ENCODE measurements at places on chromosomes 5 and 9.

DNA sequence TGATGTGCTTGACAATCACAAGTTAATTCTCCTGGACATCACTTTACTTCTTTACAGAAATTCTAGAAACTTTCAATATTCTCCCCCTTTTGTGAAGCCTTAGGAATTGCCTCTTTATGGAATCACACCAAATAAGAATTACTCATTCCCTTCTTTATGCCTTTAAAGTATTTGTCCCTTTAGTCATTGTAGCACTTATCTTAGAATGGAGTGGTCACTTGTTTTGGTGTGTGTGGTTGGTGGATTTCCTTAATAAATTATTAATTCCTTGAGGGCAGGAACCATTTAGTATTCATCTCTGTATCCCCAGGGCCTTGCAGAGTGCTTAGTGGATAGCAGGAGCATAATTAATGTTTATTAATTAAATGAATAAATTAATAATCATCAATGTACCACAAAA is 307.0 kb downstream of the ARRDC3 start:
- no peak for DNase-seq

DNA sequence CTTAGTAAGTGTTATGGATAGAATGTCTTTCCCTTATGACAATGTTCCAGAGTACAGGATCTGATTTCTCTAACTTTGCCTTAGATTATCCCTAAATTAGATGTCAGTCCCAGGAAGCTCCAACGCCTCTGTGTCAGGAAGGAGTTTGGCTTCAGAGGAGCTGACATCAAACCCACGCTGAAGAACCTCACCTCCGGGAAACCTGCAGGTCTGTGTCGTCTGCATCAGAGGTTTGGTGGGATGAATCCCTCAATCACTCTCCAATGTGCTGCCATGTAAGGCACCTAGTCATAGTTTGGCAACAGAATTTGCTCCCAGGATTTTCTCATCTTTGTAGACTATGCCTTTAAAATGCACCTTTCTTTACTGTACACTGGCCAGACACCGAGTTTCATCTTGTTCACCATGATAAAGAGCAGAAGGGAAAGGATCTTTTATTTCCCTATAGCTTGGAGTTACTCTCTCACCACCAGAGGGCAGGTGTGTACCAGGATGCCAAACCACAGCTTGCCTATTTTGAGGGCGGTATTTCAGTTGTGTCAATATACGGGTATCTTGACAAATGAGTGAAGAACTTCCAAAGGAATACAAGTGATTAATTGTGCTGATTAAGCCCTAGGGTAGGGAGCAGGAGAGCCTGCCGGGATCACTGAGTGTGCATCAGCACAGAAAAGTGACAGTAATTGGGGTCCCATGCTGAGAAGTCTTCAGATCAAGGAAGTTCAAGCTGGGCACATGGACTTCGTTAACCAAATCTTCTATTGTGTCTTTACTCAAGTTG is 23.4 kb downstream of the MINAR2 start:
- DNase-seq, result no peak

DNA sequence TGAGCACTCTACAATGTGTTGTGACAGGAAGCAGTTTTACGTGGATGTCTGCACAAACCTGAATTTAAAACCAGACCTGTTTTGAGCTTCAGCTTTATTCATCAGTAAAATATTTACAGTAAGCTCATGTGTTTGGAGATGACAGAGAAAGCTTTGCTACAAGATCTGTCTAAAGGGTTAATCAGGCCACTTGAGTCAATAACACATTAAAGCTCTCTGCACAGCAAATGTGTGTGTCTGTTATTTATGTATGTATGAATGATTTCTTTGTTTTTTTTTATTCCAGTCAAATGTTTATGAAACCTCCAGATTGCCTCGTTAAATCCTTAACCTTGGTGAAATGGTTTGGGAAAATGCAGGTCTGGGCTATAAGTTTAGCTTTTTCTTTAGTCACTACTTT is 77.3 kb upstream of the SREK1 start:
- no peak for DNase-seq

DNA sequence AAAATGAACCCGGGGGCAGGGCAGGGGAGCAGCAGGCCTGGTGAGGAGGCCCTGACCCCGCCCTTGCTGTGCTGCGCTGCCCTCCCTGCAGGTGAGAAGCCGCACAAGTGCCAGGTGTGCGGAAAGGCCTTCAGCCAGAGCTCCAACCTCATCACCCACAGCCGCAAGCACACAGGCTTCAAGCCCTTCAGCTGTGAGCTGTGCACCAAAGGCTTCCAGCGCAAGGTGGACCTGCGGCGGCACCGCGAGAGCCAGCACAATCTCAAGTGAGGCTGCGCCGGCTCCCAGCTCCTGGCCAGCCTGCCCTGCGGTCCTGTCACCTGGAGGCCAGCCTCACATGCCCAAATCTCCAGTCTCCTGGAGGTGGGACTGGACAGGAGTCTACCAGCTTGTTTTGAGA is 12.3 kb downstream of the GFI1B start:
- DNase-seq, result no peak

- DNase-seq, result no peak
Measured at GRCh38 chr9:6907772-6908381, 150.1 kb downstream of the KDM4C start.

- DNase-seq, result no peak
Measured at GRCh38 chr5:139178935-139179334, 19.2 kb downstream of the SIL1 start.

DNA sequence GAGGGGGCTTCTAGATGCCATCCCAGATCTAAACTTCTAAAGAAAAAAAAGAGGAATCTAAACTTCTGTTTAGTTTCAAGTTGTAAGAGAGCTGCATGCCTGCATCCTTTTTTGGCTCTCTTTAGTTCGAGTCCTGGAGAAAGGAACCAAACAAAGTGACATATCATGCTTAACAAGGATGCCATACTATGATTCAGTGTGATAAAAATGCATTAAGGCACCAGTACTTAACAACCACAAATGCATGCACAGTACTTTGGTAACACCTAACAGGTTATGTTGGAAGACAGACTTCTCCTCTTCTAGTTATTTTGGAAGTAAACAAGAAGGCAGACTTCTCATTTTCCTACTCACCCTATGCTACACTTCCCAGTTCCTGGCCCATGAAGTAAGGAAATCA is 27.3 kb downstream of the NME5 start:
- no peak for DNase-seq

DNA sequence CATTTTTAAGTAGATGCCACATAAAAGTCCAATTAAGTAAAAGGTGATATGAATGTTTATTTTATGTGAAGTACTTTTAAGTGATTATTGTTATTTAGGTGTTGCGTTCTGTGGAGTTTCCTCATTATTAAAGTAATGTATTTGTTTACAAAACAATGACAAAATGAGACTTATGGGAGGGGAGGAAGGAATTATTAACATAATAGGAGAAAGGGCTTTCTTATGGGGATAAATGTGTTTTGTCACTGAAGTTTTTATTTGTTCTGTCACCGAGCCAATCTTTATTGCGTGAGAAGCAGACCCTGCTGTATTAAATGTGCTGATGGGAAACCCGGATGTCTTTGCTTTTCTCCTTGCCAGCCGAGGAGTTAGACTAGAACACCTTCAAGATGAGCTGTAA is 44.5 kb downstream of the TRIO start:
- DNase-seq, result no peak

- DNase-seq, result no peak
Measured at GRCh38 chr5:98735806-98736507, 37.5 kb upstream of the RGMB start.

- DNase-seq, result peak; percentile 89
Measured at GRCh38 chr9:128124873-128125579, 2.5 kb downstream of the PTGES2 start.

DNA sequence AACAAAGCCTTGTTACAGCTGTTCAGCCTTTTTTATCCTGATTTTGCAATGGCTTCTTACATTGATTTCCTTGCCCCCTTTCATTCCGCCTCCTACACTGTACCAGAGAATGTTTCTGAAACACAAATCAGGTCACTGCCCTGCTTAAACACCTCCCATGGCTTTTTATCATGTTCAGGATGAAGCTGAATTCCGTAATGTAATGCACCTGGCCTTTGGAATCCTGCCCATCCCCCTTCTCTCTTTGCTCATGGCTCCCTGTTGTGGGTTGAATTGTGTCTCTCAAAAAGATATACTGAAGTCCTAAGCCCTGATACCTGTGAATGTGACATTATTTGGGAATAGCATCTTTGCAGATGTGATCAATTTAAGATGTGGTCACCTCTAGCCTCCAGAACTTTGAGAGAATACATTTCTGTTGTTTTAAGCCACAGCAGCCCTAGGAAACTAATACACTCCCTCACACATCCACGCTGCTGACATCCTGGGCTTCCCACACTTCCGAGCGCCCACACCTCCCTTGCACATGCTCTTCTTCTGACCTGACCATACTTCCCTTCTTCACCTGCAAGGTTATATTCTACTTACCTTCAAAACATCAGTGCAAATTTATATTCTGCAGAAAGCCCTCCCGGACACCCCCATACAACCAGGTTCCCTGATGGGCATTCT is 101.2 kb downstream of the DNAH5 start:
- DNase-seq, result no peak

- peak; percentile 62 for DNase-seq
Measured at GRCh38 chr5:9455826-9456434, 89.9 kb downstream of the SEMA5A start.

- DNase-seq, result no peak
Measured at GRCh38 chr5:102262688-102263087, 33.4 kb downstream of the SLCO4C1 start.

- no peak for DNase-seq
Measured at GRCh38 chr9:3018071-3018470, 174.2 kb upstream of the PUM3 start.

GRCh38 chr5:84213861-84214260 is 170.8 kb downstream of the EDIL3 start:
- DNase-seq, result no peak

GRCh38 chr5:139644001-139644456 is 4.1 kb upstream of the CXXC5 start:
- DNase-seq, result peak; percentile 27

GRCh38 chr5:173242675-173243121 is 7.7 kb upstream of the NKX2-5 start:
- DNase-seq, result no peak

DNA sequence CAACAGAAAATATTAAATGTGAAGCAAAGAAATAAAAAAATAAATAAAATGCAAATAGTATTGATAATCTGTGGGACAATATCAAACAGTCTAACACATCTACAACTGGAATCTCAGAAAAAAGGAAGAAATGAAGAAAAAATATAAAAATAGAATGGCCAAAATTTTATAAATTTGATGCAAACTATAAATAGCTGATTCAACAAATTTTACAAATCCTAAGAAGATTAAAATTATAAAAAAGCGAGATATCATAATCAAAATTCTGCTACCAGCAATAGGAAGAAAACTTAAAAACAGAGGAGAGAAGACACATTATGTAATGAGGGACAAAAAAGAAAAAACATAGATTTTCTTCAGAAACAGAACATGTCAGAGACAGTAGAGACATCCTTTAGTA is 129.2 kb upstream of the IRX1 start:
- DNase-seq, result no peak

- no peak for DNase-seq
Measured at GRCh38 chr5:172266676-172267092, 16.9 kb downstream of the UBTD2 start.

DNA sequence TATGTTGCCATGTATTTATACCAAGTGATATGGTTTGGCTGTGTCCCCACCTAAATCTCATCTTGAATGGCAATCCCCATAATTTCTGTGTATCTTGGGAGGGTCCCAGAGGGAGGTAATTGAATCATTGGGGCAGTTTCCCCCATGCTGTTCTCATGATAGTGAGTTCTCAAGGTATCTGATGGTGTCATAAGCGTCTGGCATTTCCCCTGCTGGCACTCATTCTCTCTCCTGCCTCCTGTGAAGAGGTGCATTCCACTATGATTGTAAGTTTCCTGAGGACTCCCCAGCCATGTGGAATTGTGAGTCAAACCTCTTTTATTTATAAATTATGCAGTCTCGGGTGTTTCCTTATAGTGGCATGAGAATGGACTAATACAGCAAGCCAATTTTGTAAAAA is 140.8 kb upstream of the ADAMTSL1 start:
- peak; percentile 59 for DNase-seq

DNA sequence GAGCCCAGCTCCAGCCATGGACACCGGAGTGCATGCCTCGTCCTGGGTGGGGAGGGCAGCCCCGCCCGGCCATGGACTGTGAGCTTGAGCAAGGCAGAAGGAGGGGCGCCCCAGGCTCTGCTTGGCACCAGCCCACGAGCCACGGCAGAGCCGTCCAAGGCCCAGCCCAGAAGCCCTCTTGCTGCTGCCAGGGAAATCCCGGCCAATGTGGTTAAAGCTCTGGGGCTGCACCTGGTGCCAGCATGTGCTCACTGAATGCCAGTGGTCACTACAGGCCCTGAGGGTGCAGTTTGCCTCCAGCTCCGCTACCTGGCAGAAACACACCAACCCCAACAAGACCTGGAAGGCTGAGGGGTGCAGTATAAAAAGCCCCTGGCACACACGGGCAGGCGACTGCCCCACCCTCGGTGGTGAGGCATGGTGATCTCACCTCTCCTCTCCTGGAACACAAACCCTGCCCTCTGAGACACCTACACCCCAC is 11.8 kb downstream of the BRD3 start:
- DNase-seq, result no peak

DNA sequence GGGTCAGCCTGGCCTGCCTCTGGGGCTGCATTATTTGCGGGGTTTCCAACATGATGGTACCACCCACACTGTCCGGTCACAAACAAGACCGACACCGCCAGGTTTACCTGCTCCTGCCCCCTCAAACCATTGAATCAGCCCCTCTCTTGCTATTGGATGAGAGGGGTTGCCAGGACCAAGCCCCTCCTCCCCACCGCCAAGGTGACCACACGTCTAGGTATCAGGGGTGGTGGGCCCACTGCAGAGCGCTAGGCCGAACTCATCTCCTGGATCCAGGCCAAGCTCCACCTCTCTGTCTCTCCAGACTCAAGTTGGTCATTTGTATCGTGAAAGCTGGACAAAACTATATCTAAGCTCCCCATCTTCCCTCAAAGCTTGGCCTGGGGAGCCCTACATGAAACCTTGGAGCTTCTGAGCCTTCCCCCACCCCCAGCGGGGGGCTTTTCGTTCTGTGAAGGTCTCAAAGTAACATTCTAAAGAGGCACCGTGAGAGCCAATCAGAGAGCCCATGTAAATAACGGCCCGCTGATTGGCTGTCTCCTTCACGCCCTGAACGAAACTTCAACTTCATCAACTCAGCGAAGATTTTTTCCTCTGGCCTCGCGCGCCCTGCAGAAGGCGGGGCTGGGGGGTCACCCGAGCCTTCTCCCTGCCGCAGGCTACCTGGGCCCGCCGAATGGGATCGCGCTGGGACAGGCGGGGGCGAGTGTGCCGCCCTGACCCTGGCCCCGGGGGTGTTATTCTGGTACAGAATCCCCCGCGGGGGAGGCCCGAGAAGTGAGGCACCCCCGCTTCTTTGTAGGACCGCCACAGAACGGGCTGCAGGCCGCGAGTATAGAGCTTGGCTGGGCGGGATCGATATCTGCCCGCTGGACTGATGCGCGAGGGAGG is 49.6 kb upstream of the PSD2 start:
- DNase-seq, result peak; percentile 94

DNA sequence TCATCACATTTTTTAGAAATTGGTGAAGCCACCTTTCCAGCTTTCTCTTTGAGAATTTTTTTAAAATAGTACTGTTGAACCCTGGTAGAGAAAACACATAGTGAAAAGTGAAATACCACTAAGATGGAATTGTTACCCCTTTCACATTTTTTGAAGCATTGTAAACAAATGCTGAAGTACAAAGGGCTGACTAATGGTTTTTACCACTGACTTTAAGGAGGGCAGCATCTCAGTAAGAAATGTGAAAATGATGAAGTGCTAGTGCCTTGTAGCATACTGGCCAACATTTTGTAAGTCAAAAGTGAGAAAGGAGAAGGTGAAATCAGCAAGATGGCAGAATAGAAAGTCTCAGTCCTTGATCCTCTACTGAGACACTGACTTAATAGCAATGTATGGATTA is 320.6 kb downstream of the PJA2 start:
- DNase-seq, result no peak
